Calu3 (cell line): ENCODE measurements at places on chromosomes 7 and 10.

DNA sequence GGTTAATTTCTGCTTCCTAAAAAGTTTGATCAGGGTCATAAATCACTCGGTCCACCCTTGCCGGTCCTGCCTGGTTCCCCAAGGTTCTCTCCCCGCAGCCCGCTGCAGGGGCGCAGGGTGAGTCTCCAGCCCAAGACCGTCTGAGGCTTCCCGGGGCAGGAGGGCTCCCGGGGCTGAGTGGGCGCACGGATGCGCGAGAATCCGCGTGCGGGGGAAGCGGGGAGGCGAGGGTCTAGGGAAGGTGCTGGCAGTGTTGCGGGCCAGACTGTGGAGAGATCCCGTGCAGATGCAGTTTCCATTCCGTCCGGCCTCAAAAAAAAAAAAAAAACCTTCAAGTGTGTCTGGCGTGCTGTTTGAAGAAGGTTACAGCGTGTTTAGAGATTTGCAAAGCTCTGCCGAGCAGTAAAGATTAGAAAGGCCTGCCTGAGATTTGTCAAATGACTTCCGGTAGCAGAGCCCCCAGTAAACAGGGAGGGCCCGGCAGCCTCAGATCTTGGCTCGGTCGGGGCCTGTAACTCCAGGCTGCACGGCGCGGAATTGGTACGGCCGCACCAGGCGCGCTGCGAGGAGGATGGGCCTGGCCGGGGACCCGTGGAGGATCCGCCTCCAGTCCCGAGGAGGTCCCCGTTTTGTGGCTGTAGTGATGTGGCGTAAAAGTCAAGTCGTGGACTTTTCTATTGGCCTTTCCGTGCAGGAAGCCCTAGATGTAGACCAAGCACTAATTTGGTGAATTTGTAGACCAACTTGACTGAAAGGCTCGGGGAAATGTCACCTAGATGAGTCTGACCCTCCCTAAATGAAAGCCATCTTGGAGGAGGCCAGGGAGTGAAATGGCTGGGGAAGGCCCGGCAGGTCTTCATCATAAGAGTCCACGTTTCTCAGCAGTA lies 293.2 kb upstream of the NFE2L3 start:
- no peak for DNase-seq

DNA sequence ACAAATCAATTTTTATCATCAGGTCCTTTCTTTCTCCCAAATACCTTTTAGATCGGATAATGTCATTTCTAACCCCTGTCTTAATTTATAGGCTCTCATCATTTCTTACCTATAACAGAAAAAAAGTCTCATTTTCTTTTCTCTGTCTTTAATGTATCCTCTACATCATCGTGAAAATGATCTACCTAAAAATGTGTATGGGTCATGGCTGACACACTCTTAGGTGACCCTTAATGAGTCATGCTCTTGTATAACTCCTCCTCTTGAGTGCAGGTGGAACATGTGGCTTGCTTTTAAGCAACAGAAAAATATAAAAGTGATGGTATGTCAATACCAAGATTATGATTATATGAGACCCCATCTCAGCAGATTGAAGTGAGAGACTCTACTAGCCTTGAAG lies 139.4 kb downstream of the SEMA3C start:
- no peak for DNase-seq

DNA sequence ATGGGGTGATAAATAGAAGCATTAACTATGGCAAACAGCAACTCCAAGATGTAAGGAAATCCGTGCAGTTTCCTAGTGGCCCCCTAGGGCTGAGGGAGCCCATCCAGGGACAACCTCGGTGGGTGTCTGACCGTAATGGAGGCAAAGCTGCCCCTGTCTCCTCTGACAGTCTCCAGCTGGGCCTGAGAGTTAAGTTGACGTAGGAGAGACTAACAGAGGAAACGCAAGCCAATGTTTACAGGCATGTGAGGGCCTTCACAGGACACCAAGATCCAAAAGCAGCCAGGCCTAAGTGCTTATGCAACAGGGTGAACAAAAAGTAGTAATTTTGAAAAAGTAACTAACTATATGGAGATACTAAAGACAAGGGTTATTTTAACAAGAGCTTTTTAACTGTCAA lies 330.0 kb upstream of the C7orf33 start:
- DNase-seq = no peak

- peak; percentile 60 for DNase-seq
Observed at GRCh38 chr7:151851145-151851751, 25.7 kb downstream of the PRKAG2 start.

DNA sequence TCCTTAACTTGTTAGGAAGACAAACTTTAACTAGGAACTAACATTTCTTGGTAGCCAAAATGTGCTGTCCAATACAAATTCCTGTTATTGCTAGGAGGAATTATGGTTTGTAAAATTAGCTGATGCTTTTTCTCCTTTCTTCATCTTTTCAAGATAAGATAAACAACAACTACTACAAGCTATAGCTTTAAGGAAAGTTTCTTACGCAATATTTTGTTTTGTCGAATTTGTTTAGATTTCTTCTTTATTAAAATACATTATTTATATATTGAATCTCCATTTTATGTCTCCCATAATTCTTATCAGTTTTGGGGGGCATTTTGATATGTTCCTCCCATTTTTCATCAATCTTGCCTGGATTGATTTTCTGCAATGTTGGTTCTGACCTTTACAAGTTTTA lies 277.5 kb downstream of the SUGCT start:
- DNase-seq = no peak

GRCh38 chr10:73840056-73840402 lies 28.6 kb upstream of the NDST2 start:
- no peak for DNase-seq

- DNase-seq = no peak
Observed at GRCh38 chr7:43960933-43961332, 34.7 kb downstream of the UBE2D4 start.

DNA sequence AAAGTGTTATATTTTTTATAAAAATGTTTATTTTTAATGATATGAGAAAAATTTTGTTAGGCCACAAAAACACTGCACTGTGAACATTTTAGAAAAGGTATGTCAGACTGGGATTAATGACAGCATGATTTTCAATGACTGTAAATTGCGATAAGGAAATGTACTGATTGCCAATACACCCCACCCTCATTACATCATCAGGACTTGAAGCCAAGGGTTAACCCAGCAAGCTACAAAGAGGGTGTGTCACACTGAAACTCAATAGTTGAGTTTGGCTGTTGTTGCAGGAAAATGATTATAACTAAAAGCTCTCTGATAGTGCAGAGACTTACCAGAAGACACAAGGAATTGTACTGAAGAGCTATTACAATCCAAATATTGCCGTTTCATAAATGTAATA lies 64.8 kb upstream of the CAPZA2 start:
- DNase-seq = peak; percentile 54

DNA sequence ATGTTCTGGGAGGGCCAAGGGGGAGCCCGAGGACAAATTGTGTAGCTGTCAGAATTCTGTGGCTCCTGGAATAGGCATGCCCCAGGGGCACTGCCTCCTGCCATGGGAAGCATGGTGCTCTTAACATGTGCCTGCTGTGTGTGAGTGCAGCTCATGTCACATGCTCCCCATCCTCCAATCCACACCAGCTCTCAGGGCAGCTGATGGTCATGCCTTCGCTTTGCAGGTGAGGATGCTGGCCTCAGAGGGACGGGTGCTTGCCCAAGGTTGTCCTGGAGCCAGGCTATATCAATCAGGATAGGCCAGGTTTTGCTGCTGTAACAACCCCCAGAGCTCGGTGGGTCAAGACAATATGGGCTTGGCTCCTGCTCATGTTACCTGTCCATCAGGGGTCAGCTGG lies 303.4 kb downstream of the RPS24 start:
- DNase-seq = no peak

- DNase-seq = no peak
Observed at GRCh38 chr10:31622978-31623377, 304.0 kb downstream of the ZEB1 start.

DNA sequence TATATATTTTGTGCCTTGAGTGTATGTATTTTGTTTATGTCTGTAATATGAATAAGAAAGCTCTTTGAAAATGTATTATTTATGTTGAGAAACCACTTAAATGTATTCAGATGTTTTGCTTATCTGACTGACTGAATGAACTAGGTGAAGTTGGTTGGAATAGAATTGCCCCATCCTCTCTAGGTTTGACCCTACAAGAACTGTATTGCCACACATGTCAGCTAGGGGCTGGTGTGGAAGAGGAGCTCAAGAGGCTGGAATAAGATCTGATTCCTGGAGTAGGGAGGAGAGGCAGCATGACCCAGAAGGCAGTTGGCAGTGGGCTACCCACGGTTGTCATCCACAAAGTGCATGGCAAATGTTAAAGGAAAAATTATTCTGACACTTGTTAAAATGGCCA lies 9.1 kb downstream of the SSMEM1 start:
- no peak for DNase-seq

DNA sequence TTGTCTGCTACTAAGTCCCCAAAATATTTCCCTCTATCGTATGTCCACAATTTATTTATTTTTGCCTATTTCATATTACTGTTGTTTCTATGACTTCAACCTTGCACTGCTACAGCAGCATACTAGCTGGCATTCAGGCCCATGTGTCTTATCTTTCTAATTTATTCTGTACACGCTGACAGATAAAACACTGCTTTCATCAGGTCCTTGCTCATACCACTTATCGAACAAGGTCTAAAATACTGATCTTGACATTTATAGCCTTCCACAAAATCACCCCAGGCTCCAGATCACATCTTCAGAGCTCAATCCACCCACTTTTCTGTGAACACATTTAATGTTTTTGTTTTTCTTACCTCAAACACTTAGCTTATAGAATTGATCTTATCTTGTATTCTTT lies 374.6 kb downstream of the THSD7A start:
- no peak for DNase-seq

DNA sequence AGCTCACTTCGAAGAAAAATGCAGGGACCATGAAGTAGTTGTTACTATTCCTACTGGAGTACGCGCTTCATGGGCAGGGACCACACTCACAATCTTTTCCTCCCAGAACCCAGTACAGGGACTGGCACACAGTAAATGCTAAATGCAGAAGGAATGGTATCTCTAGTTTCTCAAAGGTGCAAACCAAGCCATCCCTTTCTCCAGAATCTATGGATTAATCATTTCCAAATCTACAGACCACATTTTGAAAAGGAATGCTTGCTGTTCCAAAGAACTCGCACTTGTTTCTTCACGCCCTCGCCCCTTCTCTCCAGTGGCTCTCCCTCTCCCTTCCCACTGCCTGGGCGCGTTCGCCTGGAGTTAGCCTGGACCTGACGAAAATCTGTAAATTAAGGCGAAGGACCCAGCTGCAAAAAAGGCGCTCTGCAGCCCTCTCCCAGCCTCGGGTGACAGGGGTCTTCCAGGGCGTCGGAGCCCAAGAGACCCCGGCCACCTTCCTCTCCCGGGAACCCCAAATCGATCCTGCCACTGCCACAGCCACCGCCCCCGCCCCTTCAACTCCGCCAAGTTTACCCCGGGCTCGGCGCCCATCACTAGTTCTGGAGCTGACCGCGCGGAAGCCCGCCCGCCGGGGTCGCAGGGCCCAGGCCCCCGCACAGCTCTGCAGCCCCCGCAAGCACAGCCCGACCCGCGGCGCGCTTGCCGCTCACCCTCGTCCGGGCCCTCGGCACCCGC lies 527 bp downstream of the PDIA4 start:
- no peak for DNase-seq

DNA sequence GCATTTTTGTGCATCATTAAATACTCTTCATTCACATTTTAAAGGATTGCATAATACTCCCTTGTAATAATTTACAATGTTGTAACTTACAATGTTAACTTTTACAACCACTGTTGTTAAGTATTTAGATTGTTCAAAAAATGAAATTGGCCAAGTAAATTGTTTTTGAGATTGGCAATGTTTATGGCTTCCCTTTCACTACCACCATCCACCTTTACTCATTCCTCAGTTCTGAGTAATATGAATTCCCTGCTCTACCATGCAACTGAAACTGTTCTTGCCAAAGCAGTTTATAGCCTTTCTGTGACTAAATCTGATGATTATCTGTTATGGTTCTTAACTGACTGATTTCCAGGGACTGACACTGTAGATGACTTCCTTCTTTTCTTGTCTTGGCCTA lies 80.5 kb upstream of the TMEM106B start:
- no peak for DNase-seq

DNA sequence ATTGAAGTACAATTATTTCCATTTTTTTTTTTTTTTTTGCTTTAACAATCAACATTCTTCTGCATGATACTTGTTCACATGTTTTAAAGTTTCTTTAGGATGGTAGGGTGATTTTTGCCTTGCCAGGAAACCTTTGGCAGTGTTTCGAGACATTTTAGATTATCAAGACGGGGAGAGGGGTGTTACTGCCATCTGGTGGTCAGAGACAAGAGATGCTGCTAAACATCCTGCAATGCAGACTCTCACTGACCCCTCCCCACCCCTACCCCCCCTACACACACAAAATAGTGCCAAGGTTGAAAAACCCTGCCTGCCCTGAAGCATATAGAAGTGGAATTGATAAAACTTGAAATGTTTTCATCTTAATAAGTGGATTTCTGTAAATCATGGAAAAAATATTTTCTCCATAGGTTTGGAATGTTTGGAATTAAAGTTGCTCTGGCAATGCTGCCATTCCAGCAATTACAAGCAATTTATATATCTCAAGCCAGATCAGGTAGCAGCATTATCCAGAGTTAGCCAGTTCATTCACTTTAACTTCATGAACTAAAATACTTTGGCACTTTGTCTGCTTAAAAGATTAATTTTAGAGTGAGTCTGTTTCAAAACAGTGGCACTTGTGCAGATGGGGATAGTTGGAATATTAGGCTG lies 62.1 kb downstream of the SDHAF3 start:
- DNase-seq = peak; percentile 35

DNA sequence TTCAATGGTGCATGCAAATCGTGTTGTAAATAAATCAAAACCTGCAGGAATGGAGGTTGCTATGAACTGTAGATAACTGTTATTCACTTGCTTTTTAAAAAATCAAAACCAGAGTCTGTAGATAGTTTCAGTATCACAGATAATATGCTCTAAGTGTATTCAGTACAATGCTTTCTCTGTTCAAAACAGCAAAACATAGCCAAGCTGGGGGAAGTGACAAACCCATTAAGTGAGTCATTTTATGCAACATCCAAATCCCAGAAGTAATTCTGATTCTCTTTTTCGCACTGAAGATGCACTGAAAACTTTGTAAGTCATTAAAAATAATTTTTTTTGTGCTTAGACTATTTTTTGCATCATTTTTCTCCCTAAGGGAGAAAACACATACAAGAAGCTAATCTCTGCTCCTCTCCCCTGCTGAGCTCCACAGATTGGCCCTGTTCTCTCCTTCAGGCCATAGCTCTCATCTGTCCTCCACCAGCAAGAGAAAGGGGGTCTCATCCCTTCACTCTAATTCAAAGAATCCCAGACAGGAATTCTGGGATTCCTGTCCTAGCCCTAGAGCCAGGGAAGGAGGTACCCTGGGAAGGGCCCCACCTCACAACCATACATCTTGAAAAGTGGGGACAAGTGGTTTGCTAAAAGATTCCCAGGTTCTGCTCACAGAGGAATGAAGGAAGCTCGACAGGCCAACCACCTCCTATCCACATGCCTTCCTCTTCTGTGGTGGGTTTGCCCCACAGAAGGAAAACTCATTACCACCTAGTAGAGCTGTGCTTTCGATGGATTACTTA lies 4.9 kb downstream of the PRTFDC1 start:
- no peak for DNase-seq

DNA sequence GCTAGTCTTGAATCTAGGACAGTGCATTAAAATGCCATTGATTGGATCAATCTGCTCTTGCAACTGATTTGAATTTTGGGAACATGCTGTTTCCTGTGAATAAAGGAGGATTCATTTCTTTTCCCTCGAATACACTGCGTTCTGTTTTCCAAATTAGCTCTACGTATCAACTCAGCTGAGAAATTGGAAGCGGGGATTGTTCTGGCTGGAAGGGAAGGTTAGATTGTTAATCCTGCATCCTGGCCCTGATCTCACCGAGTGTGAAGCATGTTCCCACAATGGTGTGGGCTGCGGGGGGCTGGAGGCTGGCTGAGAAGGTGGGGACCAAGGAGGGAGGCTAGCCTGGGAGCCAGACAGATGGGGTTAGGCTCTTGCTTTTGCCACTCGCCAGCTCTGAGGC lies 17.6 kb downstream of the HTRA1 start:
- no peak for DNase-seq
